Amniotic stem cell (primary cell): ENCODE measurements at places on chromosomes 6 and 20.

- DNase-seq = no peak
Observed at GRCh38 chr6:14440215-14440910, 322.8 kb downstream of the CD83 start.

DNA sequence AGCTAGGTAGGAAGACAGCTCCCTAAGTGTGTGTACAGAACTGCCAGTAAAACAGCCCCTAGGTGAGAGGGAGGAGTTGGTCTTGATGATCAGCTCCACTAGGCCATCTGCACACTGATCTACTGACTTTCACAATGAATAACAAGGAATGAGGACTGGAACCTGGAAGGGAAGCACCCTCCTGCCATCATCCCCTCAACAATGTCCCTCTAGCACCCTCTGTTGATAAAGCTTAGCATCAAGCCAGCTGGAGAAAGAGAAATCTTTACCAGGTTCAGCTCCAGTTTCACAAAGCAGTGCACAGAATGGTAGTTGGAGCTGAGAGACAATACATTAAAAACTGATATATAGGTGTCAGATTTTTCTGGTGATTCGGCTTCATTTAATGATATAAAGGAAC lies 57.2 kb upstream of the IRAK1BP1 start:
- DNase-seq = peak; percentile 29

DNA sequence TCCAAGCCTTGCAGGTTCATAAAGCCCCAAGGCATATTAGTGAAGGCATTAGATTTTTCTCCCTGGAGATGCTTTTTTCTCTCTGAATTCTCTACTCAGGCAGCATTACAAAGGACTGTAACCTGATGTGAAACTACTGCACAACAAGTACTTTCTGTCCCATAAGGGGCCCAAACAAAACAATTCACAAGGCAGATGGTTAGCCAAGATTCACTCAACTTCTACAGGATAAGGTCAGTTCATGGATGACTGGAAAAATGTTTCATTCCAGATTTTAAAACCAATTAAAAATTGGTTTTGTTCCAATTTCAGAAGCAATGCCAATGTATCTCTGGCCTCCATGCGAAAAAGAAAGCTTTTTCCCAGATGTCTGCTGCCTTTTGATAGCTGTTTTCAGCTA lies 181.8 kb downstream of the KHDC1L start:
- DNase-seq = no peak

GRCh38 chr20:17391127-17391771 lies 139.9 kb downstream of the BFSP1 start:
- no peak for DNase-seq

DNA sequence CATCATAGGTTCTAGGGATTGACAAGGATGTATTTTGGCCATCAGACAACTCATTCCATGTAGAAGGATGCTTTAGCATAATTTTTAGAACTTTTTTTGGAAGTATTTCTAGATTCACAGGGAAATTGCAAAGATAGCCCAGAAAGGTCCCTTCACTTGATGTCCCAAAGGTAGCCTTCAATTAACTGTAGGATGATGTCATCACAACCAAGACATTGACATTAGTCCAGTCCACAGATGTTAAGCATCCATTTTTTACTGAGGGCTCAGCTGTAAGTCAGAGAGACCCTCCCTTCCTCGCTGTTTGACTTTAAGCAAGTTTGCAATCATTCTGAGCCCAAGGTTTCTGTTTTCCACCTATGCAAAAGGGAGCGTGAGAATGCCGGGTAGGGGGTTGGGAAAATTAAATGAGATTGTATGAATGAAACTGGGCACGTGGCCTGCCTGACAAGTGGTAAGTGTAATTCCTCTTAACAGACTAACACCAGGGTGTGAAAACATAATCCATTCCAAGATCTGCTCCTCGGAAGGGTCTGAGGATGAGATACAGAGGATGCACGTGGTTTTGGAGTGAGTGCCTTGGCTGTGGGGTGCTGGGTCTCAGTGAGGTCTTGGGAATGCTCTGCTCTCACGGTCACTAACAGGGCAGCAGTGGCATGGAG lies 126.8 kb downstream of the CDH4 start:
- DNase-seq = no peak

DNA sequence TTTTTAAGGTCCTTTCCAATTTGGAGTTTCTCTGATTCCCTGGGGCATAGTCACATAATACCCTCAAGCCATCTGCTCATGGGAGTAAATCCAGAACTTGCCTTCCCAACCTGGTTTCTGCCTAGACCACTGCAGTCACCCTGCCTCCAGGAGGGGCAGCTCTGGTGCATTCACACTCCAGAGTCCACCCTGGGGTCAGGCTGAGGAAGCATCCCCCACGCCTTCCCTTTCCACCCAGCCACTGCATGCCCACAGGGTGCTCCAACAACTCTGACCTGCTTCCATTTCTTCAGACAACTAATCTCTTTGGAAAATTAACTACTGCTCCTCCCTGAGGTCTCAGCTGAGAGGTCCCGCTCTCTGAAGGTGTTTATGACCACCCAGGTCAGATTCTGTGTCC lies 211.4 kb upstream of the RIN2 start:
- DNase-seq = no peak

- DNase-seq = no peak
Observed at GRCh38 chr20:47011984-47012383, 117.3 kb downstream of the EYA2 start.

GRCh38 chr20:1524004-1524403 lies 32.8 kb upstream of the SIRPB2 start:
- no peak for DNase-seq

DNA sequence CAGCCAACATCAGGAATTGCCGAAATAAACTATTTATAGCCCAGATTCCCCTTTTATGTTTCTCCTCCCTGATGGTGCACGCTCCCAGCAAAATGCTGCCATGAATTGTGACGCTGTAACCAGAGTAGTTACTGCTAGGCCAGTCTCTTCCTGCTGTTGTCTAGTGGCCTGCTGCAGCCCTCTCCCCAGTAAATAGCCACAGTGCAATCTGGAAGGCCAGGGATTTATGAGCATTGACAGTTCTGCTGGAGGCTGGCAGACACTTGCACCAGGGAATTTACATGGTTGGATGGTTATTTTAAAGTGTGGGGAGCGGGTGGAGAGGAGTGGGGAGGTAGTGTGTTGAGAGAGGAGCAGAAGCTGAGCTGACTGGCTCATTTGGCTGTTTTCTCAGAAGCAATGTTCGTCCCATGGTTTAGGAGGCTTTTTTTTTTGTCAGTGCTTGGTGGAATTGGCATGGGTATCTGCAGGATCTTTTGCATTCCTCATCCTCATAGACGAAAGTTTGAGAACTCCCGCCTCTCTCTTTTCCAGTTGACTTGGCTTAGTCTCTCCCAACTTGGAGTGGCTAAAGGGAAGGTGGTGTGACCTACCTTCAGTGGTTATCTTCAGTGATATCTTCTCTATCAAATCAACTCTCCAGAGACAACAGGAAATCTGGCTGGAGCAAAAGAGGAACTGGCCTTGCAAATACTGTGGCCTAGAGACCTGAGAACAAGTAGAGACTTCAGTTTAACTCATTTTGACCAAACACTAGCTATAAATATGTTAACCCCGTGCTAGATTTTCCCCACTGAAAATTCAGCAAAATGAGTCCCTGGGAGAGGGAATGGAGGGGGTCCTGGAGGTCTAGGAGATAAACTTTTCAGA lies 99.3 kb upstream of the VSTM2L start:
- DNase-seq = no peak

DNA sequence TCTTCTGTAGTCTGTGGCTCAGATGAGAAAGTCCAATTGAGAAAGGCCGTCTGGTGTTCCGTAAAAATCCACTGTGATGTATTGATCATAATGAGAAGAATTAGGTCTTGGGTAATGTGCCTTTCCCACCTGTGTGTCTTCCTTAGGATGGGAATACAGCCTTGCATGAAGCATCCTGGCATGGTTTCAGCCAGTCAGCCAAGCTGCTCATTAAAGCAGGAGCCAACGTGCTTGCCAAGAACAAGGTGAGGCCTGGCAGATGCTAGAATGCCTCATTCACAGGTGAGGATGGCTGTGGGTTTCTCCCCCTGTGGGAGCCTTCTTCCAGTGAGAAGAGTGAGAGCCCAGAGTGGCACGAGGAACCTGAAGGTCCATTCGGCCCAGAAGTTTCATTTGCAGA lies 32.7 kb downstream of the LYRM2 start:
- DNase-seq = no peak

DNA sequence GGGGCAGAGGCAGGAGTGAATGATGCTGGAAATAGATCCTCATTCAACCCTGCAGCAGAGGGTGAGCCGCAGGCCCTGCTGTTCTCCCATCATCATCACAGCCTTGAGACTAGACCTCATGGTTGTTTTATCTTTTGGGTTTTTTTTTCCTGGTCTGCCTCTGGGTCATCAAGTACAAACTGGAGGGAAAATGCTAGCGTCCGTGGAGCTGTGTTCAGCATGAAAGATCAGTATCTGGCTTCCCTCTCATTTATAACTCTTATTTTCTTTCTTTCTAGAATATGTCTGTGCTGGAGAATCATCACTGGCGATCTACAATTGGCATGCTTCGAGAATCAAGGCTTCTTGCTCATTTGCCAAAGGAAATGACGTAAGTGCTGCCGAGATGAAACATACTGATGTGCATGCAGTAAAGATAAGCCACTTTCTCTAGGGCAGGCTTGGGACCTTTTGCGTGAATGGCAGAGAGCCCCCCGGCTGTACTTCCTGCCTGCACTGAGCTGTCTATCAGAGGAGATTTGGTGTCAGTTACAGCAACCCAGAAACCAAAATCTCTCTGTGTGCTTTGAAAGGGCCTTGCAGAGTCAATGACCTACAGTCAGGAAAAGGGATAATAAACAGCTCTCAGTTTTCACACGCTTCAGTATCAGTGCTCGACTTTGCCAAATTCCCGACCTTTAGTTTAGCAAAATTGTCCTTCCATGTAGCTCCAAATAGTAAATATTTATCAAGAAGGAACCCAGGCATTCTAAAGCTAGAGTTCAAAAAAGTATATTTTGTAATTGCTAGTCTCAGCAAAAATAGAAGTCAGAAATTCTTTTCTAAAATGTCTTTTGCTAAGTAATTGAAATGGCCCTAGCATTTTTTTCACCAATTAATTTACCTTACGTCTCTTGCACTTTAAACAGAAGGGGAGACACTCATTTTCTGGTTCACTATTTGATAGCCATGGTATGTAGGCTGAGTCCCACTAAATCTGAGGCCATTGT lies 76.3 kb downstream of the MTFR2 start:
- no peak for DNase-seq

DNA sequence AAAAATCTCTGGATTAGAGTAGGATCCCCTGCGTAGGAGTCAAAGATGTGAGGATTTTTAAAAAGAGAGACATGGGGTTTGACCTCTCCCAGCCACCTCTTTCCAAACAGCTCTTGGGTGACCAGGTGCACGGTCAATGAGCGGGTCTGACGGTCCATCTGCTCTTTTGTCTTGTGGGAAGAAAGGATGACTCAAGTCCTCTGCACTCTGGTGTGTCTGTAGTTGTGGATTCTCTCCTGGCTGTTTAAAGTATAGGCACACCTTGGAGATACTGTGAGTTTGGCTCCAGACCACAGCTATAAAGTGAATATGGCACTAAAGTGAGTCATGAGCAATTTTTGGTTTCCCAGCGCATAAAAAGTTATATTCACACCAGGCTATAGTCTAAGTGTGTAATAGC lies 209.8 kb downstream of the BMP7 start:
- DNase-seq = no peak

DNA sequence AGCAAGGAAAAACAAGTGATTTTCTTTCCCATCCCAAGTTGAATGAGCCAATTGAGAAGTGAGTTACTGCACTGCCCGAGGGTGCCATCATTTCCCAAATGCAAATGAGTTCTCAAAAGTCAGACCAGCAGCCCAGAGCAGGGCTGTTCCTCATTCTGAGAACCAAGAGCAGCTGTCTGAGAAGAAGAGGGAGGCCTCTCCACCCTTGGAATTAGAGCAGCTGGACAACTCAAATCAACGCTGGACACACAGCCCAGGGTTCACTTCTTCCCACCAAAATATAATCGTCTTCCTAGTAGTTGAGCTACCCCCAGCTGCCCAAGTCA lies 4.6 kb upstream of the PREX1 start:
- DNase-seq = no peak

DNA sequence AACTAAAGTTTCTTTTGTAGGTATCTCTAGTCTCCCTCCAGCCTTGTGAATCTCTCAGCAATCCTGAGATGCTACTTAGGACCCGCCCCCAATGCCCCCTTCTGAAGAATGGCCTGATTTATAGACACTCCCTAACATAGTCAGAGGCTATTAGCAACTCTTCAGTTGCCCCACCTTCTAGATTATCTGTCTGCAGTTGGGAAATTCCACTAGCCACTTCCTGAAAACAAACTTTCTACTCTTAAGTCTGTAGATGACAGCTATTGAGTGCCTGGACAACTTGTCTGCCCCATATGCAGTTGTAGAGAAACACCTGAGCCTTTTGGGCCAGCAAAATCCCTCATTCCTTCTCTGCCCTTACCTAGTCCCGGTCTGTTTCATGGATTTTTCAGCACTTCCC lies 188.2 kb upstream of the PREP start:
- DNase-seq = no peak

DNA sequence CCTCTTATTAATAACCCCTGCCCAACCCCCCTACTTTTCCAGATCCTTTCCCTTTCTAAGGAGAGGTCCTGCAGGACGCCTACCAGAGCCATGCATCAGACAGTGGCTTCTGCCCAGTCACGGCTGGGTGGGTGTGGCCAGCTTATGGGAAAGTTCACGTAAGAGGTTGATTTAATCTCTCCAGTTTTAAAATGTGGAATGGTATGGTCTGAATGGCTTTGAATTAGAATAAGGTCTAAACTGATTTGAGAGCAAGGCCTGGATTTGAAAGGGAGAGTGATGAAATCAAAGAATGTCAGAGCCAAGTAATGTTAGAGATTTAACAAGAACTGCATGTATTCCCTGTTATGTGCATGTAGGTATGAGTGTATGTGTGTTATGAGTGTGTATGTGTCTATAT lies 275.7 kb downstream of the PAX1 start:
- no peak for DNase-seq

DNA sequence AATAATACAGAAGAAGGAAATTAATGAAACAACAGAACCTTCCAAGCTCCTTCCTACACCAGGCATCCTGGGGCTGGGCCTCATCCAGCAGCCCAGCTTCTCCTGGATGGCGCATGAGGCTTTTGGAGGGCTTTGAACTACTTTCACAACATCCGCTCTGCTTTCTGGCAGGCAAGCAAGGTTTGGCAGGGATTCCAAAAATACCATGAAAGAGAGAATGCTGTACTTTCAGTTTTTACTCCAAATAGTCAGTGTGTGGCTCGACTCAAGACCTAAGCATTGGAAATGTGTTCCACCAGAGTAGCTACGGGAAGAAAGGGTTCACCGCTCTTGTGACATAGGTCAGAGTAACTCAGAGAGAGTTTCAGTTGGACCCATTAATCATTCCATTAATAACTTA lies 125.4 kb downstream of the OPRM1 start:
- no peak for DNase-seq

GRCh38 chr6:85400331-85400730 lies 49.6 kb upstream of the NT5E start:
- no peak for DNase-seq

DNA sequence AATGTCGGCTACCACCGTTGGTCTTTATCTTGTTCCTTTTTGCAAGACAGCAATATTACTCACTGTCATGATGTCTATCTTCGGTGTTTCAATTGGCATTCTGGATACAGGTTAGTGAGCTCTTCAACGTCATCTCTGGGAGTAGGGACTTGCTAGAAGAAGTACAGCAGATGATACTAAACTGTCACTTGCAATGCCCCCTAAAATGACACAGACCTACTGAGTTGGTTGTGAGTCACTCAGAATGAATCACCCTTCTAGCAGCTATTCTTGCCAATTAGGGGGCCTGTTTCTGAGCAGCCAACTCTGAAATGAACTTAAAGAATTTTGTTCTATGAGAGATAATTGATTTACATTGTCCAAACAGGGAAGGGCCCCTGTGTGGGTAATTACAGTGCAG lies 176.5 kb downstream of the SLC16A10 start:
- DNase-seq = peak; percentile 63
